ENCODE measurements at places on chromosomes 12 and 14.

DNA sequence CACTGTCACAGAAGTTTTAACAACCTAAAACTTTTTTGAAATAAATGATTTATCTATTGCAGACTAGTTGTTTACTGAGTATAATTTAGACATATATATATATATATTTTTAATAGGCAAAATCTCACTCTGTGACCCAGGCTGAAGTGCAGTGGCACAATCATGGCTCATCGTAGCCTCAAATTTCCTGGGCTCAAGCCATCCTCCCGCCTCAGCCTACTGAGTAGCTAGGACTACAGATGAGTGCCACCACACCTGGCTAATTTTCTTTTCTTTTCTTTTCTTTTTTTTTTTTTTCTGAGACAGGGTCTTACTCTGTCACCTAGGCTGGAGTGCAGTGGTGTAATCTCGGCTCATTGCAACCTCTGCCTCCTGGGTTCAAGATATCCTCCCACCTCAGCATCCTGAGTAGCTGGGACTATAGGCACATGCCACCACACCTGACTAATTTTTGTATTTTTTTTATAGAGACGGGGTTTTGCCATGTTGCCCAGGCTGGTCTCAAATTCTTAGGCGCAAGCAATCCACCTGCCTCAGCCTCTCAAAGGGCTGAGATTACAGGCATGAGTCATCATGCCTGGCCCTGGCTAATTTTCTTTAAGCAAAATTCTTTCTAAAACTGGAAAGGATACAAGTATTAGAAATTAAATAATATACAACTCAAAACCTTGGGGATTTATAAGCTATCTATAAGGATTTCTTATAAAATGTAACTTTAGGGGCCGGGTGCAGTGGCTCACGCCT, 23.1 kb downstream of the EEA1 start:
- DNase-seq, result no peak

DNA sequence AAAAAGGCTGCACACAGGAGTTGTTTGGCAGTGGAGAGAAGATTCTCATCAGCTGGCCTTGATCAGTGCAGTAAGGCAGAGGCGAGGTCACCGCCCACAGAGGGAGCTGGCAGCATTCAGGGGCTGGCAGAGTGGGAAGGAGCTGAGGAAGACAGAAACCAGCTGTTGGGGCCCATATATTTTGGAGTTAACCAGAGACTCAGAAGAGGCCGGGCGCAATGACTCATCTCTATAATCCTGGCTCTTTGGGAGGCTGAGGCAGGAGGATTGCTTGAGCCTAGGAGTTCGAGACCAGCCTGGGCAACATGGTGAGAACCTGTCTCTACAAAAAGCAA, 17.7 kb downstream of the SMCO2 start:
- no peak for DNase-seq

DNA sequence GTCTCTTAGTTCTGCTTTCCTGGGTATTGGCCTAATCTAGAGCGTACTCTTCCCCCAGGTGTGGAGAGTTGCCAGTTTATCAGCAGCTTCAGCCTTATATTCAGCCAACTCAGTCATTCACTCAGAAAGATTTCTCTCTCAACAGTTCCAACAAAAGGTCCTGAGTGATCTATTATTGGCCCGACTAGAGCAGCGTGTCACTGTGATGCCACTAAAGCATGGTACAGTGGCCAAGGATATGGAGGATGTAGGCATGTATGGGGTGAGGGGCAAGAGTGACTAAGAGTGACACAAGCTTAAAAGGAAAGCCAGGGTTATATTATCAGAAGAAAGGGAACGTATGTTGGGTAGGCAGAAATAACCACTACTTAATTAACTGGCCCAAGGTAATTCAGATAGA, 4.8 kb downstream of the NOPCHAP1 start:
- no peak for DNase-seq

- no peak for DNase-seq
Measured at GRCh38 chr14:44988694-44989093, 26.7 kb downstream of the TOGARAM1 start.

GRCh38 chr14:33682760-33683159, 268.1 kb downstream of the EGLN3 start:
- no peak for DNase-seq

GRCh38 chr12:82959821-82960220, 273.1 kb downstream of the TMTC2 start:
- DNase-seq, result no peak

DNA sequence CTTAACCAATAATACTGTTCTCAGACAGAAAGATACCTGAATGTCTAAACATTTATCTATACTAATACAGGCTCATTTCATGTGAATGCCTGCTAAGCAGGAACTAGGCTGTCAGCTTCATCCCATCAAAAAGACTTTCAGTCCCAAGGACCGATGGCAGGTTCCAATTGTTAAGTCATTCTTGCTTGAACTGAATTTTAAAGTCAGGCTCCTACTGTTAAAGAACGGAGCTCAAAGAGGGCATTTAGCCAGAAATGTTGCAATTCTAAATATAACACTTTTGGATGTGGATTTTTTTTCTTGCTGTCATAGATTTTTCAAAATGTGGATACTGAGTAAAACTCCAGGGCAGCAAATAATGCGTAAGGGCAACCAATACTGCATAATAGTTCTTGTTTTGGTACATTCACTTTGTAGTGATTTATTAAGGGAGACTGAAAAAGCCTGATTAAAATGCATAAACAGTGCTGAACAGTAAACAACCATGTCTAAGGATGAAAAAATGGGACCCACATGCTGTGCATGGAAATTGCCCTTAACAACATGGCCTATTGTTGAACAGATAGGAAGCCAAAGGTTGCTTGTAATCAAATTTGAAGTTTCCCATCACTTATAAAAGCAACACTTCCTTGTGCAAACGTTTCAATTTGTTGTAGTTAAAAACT, 38.6 kb upstream of the DBX2 start:
- no peak for DNase-seq

GRCh38 chr14:58737511-58737910, 99.7 kb downstream of the DACT1 start:
- no peak for DNase-seq

- DNase-seq, result peak; percentile 68
Measured at GRCh38 chr12:57621497-57622292, 10.5 kb downstream of the ARHGEF25 start.

DNA sequence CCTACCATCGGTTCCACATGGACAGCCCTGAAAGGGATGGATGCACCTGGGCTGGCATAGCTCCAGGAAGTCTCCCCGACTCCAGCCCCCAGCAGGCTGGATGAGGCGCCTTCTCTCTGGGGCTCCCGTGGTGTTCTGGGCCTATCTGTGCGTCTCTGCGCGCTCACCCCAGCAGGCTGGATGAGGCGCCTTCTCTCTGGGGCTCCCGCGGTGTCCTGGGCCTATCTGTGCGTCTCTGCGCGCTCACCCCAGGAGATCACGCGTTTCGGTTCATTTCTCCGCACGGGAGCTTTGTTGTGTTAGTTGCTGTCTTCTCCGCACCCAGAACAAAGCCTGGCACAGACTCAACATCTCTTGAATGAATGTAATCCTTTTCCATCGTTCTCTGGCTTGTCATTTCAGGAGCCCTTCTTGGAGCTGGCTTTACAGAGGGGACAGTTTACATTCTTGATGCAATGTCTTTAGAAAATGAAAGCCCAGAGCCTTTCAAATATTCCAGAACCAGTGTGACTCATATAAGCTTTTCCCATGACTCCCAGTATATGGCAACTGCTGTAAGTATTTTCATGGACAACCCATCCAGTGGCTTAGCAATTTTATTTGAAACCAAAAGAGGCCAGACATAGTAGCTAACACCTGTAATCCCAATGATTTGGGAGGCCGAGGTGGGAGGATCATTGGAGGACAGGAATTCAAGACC, 40.3 kb downstream of the CFAP251 start:
- no peak for DNase-seq

DNA sequence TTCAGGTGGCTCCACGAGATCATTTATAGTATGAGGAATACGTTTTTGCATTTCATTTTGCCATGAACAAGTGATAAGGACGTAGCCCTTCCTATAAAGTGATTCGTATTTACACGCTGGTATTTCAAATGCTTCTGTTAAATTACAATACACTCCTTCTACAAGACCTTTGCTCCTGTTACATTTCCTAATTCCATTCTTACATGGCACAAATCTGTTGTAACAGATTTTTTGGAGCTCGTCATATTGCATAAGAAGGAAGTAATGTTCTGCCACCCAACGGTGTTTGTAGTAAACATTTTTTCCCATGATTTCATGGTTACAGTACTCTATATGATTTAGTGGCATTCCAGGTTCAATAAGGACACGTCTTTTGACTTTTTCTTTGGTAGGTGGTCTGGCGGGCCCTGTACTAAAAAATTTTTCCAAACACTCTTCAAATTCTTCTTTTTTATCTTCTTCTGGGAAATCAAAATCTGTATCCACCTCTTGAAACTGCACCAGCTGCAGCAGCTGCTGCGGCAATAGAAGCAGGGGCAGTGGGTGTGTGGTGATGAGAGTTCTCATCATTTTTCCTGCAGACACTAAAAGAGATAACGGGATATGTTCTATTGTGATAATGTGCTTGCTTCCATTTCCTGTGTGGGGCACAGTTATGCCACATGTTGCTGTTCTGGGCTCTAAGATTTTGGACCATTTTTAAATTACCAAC, 4.2 kb downstream of the RNASE9 start:
- no peak for DNase-seq

DNA sequence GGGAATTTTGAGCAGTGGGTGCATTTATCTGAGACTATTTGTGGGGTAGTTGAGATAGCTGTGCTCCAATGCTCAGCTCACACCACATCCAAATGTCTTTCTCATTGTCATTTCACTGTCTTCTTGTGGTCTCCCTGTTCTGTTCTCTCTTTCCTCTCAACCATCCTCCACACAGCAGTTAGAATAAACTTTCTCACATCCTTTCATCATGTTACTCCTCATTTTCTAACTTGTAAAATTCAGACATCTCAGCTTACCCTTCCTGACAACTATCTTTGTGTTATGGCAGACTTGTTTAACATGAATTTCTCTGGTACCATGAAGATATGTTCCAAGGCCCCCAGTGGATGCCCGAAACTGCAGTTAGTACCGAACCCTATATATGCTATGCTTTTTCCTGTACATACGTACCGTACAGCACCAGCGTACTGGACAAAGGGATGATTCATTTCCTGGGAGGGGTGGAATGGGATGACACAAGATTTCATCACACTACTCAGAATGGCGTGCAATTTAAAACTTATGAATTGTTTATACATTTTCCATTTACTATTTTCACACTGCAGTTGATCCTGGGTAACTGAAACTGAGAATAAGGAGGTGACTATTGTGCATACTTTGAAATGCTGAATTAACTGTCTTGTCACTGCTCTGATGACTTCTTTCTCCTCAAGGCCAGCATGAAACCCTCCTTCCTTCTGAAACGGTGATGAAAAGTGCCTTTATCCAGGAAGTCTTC, 177.1 kb upstream of the SLC38A2 start:
- DNase-seq, result no peak

- DNase-seq, result peak; percentile 58
Measured at GRCh38 chr12:11581179-11581755, 68.2 kb upstream of the ETV6 start.

DNA sequence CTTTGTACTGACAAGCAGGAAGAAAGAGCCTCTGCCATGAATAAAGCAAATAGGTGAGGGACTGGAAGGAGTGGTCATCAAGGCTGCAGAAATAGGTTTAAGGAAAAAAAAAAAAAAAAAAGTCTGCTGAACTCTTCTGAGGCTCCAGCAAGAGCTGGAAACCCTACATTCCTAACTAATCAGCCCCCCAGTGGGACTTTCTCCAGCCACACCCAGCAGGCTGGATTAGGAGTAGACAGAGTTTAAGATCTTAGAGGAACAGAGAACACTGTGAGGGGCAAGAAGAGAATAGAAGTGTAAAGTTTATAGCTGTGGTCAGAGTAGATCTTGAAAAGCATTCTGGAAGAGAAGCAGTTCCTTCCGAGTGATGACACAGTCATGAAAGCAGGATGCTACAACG, 66.4 kb downstream of the ATXN2 start:
- no peak for DNase-seq

GRCh38 chr14:90027842-90028241, 34.0 kb upstream of the KCNK13 start:
- DNase-seq, result no peak

- peak; percentile 20 for DNase-seq
Measured at GRCh38 chr14:101595887-101596721, 34.8 kb downstream of the DIO3 start.

- no peak for DNase-seq
Measured at GRCh38 chr12:125981610-125982253, 916.5 kb downstream of the AACS start.

DNA sequence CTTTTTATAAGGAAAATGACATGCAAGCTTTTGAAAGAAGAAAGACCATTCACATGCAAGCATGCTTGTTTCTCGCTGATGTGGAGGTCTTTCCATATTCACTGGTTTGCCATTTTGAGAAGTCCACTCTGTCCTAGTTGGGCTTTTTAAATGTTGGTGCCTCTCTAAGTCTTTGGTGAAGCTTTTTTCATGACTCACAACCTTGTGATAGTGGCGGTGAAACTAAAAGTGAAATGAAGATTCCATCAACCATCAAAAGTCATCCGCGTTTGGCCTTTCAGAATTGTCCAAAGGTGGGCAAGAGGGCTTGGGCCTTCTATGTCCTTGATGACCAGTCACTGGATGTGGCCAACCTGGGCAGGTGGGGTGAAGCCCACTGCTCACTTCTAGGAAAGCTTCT, 4.3 kb downstream of the LRRC74A start:
- no peak for DNase-seq

GRCh38 chr12:80099259-80099658, at the start of gene OTOGL:
TSS of gene OTOGL (plus strand) at chr12:80099537. CDS start at chr12:80209432, 109,895 bp downstream.
- DNase-seq, result no peak

DNA sequence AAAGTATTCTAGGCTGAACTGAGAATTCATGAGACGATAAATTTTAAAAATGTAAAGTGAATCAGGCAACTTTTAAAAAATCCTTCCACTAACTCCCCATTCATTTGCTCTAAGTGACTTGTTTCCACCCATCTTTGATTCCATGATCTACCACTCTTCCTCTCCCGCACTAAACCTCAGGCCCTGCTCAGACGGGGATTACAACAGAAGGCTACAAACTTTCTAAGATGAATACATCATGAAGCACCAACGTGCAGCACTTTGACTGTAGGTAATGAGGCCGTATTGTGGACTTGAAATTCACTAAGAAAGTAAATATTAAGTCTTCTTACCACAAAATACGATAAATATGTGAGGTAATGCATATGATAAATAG, 30.0 kb downstream of the TMEM132D start:
- no peak for DNase-seq

GRCh38 chr12:46830731-46831334, 5.0 kb upstream of the SLC38A4 start:
- DNase-seq, result no peak
